ENCODE measurements at places on chromosomes 1 and 21.

DNA sequence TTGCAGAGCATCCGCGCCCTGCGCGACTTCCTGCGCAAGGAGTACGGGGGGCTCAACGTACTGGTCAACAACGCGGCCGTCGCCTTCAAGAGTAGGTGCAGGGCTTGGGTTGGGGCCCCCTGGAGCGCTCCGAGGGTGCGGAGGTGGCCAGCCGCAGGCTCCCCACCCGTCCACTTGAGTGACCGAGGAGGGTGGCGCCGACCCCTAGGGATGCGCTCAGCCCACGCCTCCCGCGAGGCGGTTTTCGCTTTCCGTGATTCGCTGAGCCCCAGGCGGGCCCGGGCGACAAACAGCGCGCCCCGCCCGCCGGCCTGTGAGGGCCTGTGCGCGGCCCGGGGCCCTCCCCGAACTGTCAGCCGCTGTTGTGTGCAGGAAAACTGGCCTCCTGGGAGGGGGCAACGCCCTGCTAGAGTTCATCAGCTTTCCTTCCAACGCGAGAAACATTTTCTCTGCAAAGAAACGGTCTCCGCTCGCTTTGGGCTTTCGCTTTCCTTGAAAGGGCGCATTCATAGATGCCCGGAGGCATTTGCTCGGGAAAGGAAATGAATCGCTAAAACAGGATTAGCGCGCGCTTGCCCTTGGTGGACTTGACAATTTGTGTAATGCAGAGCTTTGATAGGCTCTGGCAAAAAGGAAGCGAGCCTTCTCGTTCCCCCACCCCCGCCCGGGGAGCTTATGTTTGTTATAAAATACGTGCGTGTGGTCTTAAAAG lies 668 bp downstream of the CBR3 start:
- DNase-seq, result peak; percentile 72

DNA sequence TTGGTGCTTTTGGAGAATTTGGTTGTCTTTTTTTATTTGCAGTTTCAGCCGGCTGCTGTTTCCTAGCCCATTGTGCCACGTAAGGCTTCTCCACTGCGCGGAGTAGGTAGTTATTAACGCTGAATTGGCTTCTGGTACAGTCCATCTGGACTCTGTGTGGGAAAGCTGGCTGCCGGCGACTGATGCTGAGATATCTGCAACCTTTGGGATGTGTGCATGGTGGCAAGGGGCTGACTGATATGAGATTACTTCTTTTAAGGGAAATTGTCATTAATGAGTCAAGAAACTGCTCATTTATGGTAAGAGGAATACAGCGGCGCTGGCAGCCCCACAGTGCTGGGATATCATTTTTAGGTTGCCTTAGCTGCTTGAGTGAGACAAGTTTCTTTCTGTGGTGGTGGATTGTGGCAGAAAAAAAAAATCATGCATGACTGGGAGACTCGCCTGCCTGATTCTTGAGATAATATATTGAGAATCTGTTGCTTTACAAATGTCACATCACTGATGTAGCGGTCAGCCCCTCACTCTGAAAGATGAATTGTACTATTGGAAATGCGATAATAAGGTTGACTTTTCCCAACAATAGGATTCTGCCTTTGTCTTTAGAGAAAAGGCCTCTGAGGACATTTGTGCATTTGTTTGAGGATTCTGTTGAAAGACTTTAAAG lies 2.5 kb upstream of the ELAVL4 start:
- DNase-seq, result no peak

DNA sequence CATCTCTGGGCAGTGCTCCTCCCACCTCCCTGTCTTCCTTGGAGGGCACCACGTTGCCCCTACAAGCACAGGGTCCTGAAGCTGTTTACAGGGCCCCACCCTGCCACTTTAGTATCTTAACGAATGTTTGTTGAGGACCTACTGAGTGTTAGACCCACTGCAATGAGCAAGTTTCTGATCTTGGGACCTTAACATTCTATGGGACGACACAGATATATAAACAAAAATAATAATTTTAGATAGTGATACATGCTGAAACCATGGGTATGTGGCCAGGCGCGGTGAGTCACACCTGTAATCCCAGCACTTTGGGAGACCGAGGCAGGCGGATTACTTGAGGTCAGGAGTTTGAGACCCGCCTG lies 10.1 kb downstream of the ENTREP3 start:
- no peak for DNase-seq

GRCh38 chr1:39268112-39268581 lies 63.7 kb downstream of the MACF1 start:
- DNase-seq, result peak; percentile 78
